ENCODE measurements at places on chromosomes 7 and 10.

GRCh38 chr10:89909752-89910151 lies 208.4 kb downstream of the KIF20B start:
- no peak for DNase-seq

DNA sequence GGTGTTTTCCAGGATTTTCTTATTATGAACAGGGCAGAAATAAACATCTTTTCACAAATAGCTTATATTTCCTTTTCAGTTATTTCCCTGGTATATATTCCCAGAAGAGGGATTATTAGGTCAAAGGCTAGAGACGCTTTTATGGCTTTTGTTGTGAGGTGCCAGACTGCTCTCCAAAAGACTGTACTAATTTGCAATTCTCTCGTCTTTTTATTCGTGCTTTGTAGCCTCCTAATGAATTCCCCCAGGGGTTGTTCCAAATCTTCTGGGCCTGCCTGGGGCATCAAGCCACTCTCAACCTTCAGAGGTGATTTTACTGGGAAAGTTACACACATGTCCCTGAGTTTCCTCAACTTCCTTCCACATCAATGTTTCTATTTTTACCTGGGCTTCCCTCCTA lies 34.0 kb upstream of the R3HCC1L start:
- DNase-seq: no peak

GRCh38 chr10:119665901-119666708 lies 14.9 kb downstream of the BAG3 start:
- DNase-seq: no peak

GRCh38 chr7:88115816-88116215 lies 104.0 kb downstream of the SRI start:
- no peak for DNase-seq

GRCh38 chr7:50363327-50364060 lies 59.0 kb downstream of the IKZF1 start:
- DNase-seq: no peak

- DNase-seq: no peak
Observed at GRCh38 chr7:38934051-38934450, 25.1 kb upstream of the VPS41 start.

DNA sequence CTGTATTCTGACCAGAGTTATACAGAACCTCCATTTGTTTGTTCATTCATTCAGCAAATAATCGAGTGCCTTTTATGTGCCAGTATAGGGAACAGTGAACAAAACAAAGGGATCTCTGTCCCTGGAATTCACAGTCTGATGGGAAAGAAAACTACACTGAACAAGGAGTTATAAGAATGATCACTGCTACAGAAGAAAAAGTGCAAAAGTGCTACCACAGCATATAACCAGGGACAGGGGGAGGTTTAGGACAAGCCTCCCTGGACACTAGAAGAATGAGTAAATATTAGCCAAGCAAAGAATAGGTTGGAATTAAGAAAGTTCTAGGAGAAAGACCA lies 4.2 kb downstream of the CLDN12 start:
- DNase-seq: no peak

GRCh38 chr7:139673230-139673629 lies 104.6 kb downstream of the HIPK2 start:
- no peak for DNase-seq

GRCh38 chr7:5426226-5426475 lies 2.5 kb upstream of the TNRC18 start:
- peak; percentile 47 for DNase-seq

GRCh38 chr10:15367296-15368085 lies 3.6 kb downstream of the FAM171A1 start:
- no peak for DNase-seq

DNA sequence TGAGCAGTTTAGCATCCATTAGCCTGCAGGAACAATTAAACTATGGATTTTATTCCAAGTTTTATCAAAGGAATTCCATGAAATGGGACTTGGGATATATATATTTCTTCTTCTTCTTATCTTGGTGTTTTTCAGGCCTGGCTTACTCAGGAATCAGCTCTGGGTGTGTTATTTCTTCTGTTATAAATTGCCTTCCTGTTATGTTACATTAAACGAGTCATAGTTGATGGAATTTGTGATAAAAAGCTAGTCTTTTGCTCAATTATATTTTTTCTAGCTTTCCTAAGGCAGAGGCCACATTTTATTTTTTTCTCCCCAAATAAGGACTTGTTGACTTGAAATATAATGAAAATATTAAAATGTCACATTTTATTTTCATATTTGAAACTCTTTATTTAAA lies 141.3 kb downstream of the EPC1 start:
- no peak for DNase-seq

DNA sequence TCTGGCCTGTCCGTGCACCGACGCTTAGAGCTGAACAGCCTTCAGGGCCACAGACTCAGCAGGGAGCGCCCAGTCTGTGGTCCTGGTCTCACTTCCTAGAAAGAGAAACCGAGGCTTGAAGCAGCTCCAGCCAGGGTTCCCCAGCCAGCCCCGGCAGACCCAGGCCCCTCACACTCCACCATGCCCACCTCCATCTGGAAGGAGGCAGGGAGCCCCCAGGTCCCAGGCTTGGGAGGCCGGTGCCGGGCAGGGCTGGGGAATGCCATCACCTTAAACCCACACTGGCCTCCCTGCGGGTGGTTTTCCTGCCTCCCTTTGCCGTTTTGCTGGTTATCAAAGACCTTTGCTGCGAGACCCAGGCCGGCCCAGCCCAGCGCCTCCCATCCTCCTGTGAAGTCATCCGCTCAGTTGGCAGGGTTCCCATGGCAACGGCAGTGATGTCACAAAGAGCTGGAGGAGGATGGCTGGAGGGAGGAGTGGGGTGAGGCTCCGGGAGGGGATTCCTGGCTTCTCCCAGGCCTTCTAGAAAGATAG lies 24.0 kb downstream of the ELFN1 start:
- DNase-seq: no peak

DNA sequence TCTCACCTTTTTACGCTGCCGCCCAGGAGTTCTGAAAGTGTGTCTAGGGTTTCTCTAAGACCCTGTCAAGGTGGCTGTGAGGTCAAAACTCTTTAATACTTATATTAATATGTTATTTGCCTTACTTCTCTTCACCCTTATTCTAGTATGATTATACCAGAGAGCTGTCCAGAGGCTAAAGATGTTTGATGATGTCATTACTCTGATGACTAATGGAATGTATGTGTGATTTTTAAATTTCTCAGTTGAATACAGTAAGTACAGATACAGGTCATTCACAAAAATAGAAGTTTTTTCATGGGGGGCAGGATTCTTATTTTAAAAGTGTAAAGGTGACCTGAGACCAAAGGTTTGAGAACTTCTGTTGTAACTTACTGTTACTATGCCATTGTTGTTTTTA lies 150.6 kb upstream of the FOXP2 start:
- no peak for DNase-seq

GRCh38 chr7:88363249-88363648 lies 56.6 kb upstream of the STEAP4 start:
- no peak for DNase-seq

- no peak for DNase-seq
Observed at GRCh38 chr10:19003341-19003740, 45.3 kb upstream of the MALRD1 start.

DNA sequence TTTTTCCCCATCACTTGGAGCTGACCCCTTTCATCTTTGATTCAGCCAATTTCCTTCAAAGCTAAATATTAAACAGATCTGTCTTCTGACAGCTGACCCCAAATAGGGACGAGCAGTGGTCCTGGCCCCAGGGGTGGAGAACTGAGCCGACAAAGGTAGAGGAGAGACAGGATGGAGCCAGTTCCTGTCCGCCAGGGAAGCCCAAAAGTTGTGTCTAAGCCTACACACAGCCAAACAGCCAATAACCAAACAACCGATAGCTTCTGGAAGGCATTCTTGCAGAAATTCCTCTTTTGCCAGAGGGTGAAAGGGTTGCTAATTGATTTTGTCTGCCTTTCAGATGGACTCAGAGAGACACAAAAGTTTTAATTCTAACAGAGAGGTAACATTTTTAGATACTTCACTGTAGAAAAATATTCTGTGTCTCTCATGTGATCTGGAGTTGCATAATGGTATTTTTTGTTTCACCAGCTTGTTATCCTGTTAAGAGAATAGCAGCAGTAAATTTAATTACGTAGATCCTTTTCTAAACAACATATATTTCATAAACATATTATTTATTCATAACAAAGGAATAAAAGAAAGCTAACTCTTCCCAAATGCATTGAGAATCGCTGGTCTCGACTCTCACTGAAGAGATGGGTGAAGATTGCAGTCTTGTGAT lies 161.7 kb upstream of the LYZL1 start:
- no peak for DNase-seq

DNA sequence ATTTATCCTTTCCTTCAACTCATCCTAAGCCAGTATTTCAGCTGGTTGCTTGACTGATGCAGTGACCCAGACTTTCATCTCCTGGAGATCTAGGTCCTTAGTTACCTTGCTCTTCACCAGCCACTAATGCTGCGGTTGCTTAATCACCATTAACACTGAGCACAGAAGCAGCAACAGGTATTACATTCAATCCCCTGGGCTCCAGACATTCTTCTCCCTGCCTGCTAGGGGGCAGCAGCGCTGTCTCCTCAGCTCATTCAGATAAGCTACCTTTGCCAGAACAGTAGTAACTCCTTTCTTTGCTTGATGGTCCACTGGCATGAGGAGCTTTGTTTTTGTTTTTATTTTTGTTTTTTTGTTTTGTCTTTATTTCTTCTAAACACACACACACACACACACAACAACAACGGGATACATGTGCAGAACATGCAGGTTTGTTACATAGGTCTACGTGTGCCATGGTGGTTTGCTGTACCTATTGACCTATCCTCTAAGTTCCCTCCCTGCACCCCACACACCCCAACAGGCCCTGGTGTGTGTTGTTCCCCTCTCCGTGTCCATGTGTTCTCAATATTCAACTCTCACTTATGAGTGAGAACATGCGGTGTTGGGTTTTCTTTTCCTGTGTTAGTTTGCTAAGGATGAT lies 1043.2 kb upstream of the C7orf33 start:
- DNase-seq: no peak

DNA sequence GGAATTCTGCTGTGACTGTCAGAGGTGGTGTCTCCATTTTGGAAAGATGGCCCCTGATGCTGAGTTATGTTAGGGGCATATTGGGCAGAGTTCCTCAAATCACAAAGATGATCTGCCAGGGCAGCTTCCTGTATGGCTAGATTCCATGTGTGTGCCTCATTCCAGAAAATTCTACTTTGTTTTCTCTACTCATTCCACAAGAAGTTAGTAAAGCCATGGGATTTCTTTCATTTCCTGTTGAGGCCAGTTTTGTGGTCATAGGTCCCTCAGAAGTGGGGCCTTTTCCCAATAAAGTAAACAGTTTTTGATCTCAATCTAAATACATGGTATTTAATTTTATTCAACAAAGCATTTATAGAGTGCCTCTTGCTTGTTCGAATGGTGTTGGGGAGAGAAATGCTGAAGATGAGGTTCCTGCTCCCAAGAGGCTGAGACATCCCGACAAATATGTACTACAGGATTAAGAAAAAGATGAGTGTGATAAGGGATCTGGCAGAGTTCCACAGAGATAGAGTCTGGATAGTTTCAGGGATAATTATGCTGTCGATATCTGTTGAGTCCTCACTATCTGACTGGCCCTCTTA lies 33.0 kb downstream of the MINDY4 start:
- no peak for DNase-seq

GRCh38 chr10:119832951-119833350 lies 39.7 kb downstream of the MCMBP start:
- DNase-seq: no peak

DNA sequence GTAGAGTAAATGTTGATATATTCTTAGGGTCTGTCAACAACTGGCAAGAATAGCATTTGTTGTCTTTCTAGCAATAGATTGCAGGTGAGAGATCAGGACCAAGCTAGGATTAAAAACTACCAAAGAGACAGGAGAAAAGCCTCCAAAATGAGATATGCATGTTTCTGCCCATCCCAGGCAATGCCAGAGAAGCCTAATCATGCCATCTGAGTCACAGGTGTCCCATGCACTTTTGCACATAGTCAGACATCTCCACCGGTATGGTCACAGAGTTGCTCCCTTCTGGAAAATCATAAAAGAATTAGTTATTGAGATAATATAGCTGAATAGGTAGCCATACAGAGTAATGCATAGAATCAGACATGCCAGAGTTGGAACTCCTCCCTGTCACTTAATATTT lies 50.6 kb downstream of the PDK4 start:
- no peak for DNase-seq

DNA sequence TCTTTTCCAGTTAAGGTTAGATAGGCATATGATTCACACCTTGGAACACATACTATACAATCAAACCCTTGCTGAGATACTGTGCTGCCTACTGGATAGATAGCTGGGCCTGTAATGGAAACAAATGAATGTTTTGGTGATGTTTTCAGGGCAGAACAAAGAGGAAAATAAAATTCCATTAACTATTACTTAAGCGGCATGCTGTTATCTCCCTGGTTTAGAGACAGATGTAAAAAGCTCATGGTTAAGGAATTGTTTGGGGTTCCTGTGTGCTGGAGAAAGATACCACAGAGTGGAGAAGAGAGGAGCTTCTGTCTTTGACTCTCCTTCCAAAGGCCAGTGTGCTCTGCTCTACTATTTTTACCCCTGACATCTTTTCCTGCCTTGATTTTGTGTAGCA lies 341.1 kb downstream of the PLXDC2 start:
- no peak for DNase-seq

GRCh38 chr7:21383227-21384220 lies 44.4 kb upstream of the SP4 start:
- no peak for DNase-seq

DNA sequence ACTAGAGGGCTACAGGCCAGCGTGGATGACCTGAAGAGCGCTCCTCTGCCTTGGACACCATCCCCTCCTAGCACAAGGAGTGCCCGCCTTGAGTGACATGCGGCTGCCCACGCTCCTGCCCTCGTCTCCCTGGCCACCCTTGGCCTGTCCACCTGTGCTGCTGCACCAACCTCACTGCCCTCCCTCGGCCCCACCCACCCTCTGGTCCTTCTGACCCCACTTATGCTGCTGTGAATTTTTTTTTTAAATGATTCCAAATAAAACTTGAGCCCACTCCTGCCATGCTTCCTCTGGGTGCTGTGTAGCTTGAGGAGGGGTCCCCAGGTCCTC lies 4.5 kb downstream of the SNCG start:
- no peak for DNase-seq

- DNase-seq: peak; percentile 44
Observed at GRCh38 chr10:67884842-67885670, 600 bp downstream of the SIRT1 start.

DNA sequence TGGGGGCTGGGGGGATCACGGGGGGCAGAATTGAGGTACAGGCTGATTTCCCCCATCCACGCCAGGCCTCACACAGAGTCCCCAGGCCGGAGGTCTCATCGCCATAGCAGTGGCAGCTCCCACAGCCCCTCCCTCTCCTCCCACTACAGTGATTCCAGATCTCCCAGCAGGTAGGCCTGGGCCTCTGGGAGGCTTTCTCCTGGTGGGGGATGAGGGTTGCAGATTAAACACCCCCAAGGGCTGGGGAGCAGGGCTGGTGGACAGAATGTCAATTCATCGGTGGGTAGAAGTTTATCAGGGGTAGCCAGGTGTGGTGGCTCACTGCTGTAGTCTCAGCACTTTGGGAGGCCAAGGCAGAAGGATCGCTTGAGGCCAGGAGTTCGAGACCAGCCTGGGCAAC lies 37.2 kb upstream of the HSPB1 start:
- no peak for DNase-seq

Data from NCI-H446 (cell line).